HTR-8/SVneo (cell line): ENCODE measurements at places on chromosomes 7 and 10.
A peak's percentile ranks its signal among the peaks of the same experiment; 100 is the strongest.

DNA sequence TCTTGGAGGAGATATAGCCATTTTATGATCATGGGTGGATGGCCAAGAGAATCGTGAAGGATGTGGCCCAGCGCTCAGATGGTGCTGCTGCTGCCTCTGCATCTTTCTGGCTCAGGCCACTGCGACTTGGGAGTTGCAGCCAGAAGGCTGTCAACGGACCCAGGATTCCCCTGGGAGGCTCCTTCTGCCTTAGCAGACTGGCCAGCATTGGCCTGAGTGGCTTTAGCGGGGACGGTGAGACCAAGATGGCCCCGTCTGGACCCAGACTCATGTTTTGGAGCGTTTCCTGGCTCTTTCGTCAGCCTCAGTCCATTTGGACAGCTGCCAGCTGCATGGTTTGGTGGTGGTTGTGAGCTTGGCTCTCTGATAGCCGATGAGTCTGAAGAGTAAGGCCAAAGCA, 97.2 kb downstream of the GALNT17 start:
- DNase-seq: no peak

GRCh38 chr7:24949884-24950283, 30.1 kb downstream of the OSBPL3 start:
- DNase-seq: no peak

GRCh38 chr7:155763691-155764437, 48.4 kb downstream of the SHH start:
- DNase-seq: no peak

GRCh38 chr10:77593771-77594470, 43.7 kb downstream of the KCNMA1 start:
- DNase-seq: no peak

DNA sequence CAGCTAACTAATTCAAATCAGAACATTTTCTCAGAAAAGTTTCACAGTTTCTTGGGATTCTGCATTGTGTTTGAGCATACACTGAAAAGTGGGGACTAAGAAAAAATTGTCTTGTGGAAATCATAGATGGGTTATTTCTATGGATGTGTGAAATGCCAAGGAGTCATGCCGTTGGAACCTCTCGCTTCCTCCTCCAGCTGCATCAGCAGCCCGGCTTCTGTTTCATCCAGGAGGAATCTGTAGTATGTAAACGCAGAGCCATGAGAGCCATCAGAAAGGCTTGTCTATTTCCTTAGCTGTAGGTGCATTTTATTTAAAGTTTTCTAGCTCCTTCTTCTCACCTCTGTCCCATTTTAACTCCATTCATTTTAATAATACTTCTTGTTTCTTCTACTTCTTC, 1144.1 kb downstream of the GATA3 start:
- peak; percentile 25 for DNase-seq

DNA sequence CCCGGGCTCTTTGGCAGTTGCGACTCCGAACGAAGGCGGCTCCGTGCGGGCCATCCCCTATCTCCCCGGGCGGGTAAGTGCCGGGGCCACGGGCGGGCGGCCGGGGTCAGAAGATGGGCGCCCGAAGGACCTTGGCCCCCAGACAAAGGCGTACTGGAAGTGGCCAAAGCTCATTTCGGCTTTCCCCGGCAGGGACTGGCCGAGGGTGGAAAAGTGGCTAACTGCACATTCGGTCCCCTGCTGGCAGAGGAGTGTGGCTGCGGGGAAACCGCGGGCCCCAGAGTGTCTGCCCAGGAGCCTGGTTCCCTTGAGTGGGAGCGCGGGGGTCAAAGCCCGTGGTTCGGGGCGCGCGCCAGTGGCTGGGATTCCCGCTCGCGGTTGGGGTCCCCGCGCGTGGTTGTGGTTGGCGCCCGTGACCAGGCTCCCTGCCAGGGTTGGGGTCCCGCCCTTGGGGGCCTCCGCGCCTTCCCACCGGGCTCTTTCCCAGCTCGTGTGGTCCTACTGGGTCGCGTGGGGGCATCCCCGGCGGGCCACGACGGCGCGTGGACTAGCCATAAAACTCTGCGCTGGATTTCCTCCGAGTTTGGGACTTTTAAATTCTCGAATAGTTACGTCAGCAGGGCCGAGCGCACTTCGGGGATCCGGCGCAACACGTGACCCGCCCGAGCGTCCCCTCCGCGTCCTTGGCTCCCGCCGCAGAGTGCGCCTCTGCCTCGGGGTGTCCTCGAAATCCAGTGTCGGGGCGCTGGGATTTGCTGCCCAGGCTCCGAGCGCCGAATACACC, 124.4 kb downstream of the TACC2 start:
- peak; percentile 59 for DNase-seq

DNA sequence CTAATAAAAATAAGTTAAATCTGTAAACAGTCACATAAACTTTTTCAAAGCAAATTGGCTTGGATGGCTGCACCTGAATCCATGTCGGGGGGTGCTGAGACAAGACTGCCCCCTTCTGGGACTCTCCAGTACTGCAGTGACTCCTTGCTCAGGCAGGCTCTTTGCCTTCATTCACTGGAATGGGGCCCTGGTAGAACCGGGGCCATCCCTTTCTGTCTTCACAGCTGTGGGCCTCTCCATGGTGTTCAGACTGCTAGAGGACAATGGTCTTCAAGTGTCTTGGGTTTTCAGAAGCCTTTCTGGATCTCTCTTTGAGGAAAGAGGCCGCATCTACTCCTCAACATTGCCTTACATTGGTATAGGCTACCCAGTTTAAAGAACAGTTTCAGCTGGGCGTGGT, 16.1 kb upstream of the IMPDH1 start:
- no peak for DNase-seq

- no peak for DNase-seq
These were observed 41.2 kb upstream of the SLC35G1 start for GRCh38 chr10:93852476-93853095.

GRCh38 chr10:121792198-121792597, 135.6 kb downstream of the ATE1 start:
- DNase-seq: no peak

DNA sequence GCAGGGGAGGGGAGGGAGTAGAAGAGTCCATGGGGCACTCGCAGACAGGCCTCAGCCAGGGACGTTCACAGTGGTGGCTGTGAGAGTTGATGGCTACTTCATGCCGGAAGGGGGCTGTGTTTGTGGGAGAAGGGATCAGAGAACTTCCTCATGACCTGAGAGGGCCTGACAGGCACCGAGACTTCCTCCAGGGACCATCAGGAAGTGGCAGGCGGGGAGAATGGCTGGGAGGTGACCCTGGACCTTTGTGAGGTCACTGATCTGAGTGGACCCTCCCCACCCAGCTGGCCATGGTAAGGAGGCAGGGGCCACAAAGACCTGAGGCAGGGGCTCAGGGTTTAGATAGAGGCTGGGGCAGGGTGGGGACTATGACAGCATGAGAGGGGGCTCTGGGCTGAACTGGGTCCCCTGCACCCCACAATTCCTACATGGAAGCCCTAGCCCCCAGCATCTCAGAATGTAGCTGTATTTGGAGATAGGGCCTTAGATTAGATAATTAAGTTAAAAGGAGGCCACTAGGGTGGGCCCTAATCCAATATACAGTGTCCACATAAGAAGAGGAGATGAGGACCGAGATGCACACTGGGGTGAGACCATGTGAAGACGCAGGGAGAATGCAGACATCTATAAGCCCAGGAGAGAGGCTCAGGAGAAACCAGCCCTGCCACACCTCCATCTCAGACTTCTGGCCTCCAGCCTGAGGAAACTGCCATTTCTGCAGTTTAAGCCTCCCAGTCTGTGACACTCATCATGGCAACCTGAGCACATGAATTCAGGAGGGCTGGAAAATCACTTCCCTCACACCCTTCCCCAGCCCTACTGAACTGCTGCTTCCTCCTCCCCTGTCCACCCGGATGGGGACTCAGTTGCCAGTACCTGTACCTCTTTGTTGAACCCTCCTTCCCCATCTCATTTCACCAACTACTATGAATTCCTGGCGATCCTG, 273.9 kb upstream of the ZNF32 start:
- DNase-seq: no peak

DNA sequence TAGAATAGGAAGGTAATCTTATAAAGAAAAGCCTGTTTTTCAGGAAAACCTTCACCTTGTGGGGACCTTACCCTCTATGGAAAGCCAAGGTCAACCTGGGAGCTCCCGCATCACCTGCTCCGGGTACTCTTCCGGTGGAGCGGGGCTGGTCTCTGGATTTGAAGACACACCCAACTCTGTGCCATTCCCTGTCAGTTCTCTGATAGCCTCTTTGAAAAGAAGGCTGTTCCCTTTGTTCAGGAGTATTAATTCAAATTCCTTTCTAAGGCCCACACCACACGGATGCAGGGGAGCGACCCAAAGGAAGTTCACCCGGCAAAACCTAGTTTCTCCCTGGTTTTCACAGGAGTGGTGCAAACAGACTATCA, 10.7 kb downstream of the CTBP2 start:
- no peak for DNase-seq

DNA sequence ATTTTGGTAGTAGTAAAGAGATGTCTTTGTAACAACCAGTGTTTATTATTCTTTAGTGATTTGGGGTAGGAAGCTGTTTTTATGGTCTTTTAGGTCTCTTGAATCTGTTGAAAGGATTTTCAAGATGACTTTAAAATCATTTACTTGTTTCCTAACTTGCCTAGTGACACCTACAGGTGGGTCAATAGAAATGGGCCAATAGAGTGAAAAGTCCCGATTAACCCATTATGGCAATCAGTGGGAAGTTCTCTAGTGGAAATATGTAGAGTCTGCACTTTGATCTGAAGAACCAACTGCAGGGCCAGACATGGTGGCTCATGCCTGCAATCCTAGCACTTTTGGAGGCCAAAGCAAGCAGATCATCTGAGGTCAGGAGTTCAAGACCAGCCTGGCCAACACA, 374.7 kb upstream of the BMPER start:
- DNase-seq: no peak

DNA sequence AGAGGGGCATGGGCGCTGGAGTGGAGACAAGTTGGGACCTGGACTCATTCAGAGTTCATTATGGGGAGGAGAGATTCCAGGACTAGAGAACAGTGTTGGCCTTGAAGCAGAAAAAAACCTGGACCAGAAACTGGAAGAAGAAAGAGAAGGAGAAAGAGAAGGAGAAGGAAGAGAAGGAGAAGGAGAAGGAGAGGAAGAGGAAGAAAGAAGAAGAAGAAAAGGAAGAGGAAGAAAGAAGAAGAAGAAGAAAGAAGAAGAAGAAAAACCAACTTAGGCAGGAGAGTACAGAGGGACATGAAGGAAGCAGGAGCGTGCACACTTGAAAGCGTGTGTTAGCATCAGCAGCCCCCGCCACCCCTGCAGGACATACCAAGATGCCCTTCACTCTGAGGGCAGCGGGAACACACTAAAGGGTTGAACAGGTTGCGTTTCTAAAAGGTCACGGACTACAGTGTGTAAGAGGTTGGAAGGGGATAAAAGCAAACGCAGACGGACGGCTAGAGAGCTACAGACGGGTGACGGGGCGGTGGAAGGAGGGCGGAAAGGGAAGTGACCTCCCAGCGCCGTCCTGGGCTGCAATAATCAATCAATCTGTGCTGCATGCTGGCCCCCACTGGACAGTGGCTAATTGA, 95.3 kb downstream of the SEC61G start:
- DNase-seq: no peak

DNA sequence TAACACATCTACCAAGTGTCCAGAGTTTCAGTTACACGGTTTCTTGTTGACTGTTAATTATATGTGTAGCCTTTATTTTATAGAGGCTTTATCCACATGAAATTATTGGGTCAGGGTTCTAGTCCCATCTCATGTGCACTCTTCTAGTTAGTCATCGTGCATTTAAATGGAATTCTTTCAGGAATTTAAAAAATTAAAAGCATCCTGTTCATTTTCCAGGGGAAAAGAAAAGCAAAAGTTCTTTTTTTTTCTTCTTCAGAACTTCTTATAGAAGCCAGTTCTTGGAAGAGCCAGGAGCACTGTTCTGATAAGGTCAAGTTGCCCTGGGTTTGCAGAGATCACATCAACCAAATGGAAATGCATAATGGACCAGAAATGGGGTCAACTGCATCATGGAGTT, 324.7 kb downstream of the INHBA start:
- no peak for DNase-seq

- DNase-seq: no peak
These were observed 16.6 kb upstream of the WDFY4 start for GRCh38 chr10:48667960-48668590.

- no peak for DNase-seq
These were observed 139.2 kb upstream of the ZMIZ1 start for GRCh38 chr10:78929541-78929940.

DNA sequence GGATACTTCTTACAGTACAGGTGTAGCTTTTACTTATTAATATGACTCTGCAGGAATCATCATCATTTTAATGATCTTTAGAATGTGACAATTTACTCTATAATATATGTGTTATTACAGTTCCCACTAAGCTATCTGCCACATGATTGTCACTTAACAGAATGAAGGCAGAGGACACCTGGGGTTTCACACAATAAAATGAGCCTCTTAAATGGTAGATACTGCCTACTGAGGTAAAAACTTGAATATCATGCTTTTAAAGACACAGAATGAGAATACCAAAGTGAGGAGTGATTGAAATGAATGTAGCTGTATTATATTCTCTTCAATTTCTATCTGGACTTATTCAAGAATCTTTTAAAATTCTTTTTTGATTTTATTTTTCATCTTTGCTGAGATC, 1255.3 kb upstream of the LRRN3 start:
- DNase-seq: no peak

DNA sequence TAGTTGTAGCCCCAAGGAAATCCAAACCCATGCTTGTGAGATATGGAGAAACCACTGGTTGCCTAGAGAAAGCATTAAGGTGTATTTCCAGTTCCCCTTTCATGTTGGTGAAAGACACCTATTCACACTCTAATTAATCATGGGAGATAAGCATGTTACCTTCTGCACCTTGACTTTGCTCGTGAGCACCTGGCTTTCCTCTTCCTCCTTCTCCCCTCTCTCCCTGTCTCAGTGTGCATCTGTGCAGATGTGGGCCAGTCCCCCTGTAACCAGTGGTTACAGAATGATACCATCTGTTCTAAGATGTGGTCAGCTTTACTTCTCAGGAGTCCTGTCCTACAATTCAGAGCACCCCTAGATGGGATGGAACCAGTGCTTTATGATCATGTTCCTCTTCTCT, 160.6 kb downstream of the LCOR start:
- no peak for DNase-seq

DNA sequence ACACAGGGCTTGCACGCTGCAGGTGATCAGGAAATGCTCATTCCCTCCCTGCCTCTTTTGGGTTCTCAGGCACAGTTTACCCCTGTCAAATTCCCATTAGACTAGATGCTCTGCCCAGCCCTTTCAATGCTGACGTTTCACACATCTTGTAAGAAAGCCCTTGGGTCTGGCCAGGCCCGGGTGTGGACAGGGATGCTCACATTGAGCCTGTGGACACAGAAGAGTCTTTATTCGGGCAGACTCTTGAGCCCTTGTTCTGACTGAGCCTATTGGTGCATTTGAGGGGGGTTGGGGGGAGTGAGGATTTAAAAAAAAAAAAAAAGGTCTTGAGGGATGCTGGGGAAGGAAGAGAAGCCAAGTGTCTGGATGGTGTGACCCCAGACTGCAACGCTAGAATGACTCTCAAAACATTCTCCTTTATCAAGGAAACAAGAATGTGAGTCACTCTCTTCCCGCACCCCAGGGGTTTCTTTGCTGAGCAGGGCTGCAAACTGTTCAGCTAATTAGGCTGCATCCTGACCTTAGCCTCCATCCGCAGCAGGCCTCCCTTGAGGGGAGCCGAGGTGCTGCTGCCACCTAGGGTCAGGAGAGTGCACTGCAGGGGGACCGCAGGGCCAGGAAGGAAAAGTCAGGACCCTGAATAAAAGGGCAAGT, 53.6 kb upstream of the TMEM72 start:
- DNase-seq: peak; percentile 84
